Stimulated activated CD4-positive, alpha-beta T cell treated with anti-CD3 and anti-CD28 coated beads, Interleukin-12 subunit alpha, Interleukin-12 subunit beta, amount 100 ng/mL, for 48 hours (primary cell): ENCODE measurements at places on chromosomes 5 and 9.

DNA sequence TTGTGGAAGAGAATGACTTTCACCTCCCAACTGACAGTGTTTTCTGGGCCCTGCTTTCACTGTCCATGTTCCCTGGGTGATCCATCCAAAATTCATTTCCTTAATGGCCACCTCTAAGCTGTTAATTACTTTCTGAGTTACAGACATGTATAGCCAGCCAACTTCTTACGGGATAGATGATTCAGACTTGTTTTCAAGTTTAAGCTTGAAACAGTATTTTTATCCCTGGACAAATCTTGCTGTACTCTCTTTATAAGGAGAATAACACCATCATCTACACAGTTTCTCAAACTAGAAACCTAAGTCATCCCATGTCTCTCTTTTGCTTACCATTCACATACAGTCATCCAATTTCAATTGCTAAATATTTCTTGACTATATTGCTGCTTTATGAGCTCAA, 6.9 kb downstream of the FAM174A start:
- DNase-seq: no peak

DNA sequence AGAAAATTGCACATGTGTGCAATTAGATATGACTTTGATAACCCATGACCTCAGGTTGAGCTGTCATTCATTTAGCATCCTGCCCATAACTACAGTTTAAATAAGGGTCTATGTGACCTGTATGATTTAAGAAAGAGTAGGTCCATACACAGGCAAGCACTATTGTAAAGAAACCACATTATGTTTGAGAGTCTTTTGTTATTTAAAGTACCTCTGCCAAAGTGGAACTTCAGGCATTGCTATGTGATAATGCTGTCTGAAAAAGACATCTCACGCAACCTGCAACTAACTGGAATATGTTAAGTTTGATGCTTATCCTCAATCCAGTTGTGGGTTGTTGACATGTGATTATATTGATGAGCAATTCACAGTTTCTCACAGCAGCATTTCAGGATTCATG, 317.0 kb downstream of the TMEM161B start:
- no peak for DNase-seq

DNA sequence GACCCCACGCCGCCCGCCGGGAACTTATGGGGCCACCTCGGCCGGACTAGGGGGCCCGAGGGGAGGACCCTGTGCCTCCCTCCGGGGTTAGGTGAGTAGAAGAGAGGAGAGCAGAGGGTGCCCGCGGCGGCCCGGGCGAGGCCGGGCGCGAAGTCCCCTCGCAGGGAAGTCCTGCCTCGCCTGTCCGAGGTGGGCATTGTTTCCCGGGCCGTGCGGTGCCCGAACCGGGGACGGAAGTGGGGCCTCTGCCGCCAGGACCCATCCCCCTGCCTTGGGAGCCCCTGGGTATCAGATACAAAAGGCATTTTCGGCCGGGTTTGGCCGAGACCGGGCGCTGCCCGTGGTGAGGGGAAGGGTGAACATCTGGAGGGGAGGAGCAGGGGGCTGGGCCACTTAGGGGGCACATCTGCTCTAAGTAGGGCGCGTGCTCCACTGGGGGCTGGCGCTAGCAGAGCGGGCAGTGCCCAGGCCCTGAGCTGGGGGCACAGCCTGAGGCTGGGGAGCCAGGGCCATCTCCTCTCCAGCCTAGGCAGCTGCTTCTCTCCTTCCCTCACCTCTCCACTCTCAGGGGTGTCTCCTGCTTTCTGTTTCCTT, 48.2 kb downstream of the DAB2IP start:
- no peak for DNase-seq

DNA sequence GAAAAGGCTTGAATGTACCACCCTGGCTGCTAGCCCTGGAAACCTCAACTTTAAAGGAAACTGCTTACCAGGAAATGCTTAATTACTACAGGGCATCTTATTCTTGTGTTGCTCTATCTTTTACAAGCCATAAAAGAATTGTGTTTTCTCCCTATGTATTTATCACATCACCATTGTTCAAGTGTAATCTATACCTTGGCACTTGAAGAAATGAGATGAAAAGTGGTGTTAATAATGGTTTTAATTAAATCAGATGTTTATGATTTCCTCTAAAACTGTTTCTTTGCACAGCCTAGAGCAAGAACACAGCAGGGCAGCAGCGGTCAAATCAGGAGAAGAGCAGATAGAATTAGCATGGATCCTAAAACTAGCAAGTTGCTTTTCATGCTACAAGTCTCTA, 131.8 kb upstream of the RGMB start:
- DNase-seq: no peak

DNA sequence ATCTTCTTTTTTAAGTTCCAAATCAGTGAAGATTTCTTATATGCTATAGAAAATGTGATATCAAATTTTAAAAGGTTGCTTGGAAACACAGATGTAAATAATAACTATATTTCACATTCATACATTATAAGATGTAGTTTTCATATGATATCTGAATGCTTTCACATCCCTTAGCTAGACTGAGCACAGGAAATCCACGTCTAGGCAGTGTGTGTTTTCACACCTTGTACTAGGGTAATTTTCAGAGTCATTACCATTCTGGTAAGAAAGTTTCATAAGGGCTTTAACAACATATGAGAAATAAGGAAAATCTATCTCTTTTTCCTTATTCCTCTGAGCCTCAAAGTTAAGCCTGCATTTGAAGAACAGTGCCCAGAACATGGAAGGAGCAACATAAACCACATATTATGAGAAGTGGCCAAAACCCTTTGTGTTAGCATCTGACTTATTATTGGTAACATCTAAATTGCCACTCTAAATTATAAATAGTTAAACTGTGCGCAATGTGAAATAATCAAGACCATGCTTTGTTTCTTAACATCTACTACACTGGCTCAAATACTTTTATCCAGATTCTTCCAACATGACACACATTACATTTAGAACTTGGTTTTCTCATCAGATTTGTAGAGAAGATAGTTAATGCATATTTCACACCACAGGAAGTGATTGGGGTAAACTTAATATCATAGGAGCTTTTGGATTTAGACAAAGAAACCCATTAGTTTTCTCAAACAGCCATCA, 113.3 kb downstream of the PPP2R2B start:
- no peak for DNase-seq

DNA sequence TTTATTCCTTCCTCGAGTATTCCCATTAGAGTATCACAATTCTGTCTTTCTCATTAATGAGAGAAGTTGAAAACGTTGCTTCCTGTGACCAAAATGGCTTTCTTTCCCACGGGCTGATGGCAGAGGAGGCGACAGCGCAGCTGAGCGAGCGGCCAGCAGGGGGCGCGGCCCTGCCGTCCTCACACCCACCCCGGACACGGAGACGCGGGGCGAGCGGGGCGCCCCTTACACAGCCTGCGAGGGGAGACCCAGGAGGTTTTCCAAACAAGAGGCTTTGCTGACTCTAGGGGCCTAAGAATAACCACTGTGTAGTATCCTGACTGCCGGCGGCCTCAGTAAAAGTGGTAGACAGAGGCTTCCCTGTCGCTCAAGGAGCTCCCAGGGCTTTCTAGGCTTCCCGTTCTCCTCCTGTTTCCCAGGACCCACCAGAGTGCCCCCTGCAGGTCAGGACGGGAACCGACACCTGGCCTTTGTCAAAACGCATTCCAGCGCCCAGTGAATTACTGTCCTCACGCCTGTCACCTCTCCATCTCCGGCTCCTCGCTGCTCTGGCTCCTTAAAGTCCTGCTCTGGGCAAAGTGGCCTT, 27.3 kb upstream of the FGF1 start:
- peak; percentile 78 for DNase-seq

- no peak for DNase-seq
Observed at GRCh38 chr5:103561685-103562452, 720 bp downstream of the NUDT12 start.

- DNase-seq: no peak
Observed at GRCh38 chr9:94613003-94613402, 19.4 kb upstream of the FBP2 start.

DNA sequence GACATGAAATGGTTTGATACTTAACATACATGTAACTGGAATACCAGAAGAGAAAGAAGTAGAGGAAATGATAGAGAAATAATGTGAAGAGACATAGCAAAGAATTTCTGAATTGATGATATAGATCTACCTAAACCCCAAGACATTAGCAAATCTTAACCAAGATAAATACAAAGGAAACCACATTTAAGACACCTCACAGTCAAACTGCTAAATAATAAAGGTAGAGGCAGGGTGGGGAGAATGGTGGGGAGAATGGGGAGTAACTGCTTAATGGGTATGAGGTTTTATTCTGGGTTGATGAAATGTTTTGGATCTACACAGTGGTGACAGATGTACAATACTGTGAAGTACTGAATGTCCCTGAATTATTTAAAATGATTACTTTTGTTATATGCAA, 17.5 kb downstream of the CARNMT1 start:
- DNase-seq: no peak
